Activated CD4-positive, CD25-positive, alpha-beta regulatory T cell (primary cell): ENCODE measurements at places on chromosomes 1 and 21.

- DNase-seq = no peak
Measured at GRCh38 chr1:76185207-76185606, 110.7 kb downstream of the ST6GALNAC3 start.

GRCh38 chr1:198575292-198575691 lies 34.8 kb upstream of the ATP6V1G3 start:
- no peak for DNase-seq

GRCh38 chr1:29499104-29499650 lies 262.9 kb downstream of the PTPRU start:
- no peak for DNase-seq

DNA sequence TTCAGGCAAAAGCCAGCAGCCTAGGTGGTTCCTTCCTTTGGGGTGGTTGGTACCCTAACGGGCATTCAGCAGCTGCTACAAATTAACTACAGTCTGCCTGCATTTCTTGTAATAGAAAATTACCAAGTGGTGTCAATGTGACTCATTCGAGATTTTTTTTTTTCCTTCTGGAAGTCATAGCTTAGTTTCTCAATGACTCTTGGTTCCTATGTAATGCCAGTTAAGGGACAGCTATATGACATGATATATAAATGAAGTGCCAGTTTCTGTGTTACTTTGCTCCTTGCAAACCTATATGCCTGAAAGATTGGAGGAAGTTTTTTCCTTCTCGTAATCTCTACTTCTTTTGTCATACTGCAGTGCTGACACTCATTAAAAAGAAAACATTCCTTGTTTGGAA lies 2.6 kb downstream of the MGST3 start:
- no peak for DNase-seq

DNA sequence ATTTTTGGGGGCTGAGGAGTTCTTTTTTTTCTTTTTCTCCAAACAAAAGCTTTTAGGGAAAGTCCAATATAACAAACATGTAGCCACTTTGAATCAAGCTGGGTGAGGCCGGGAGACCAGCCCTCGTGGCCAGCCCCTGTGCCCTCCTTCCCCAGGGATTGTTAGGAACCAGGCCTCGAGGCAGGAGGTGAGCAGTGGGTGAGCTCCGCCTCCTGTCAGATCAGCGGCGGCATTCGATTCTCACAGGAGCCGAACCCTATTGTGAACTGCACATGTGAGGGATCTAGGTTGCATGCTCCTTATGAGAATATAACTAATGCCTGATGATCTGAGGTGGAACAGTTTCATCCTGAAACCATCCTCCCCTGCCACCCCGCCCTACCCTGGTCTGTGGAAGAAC lies 41.8 kb upstream of the TTC22 start:
- no peak for DNase-seq

GRCh38 chr21:15894596-15894995 lies 164.8 kb downstream of the USP25 start:
- no peak for DNase-seq

GRCh38 chr1:25977801-25978200 lies 20.1 kb downstream of the PAFAH2 start:
- no peak for DNase-seq

GRCh38 chr1:93845538-93846205 lies 33.3 kb downstream of the DNTTIP2 start:
- DNase-seq = no peak

- DNase-seq = no peak
Measured at GRCh38 chr1:226351709-226352108, 42.7 kb upstream of the LIN9 start.

GRCh38 chr1:20423169-20423795 lies 62.7 kb downstream of the CAMK2N1 start:
- DNase-seq = no peak

- DNase-seq = no peak
Measured at GRCh38 chr1:54358503-54359168, 47.6 kb downstream of the SSBP3 start.

DNA sequence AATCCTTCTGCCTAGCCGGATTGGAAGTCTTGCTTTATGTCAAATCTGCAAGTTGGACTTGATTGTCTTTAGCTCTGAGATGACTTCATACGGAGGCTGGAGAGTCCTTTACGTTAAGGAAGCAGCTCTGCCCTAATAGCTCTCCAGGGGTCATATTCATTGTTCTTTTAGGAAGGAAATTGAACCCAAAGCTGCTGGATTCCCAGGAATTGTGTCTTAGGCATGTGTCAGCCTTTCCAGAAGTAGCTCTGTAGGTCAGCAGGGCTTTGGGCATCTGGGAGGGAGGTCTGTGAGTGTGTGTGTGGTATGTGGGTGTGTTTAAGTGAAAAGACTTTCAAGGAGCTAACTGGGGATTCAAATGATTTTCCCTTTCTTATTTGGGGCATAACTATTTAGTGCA lies 82.4 kb downstream of the ABCA4 start:
- no peak for DNase-seq

DNA sequence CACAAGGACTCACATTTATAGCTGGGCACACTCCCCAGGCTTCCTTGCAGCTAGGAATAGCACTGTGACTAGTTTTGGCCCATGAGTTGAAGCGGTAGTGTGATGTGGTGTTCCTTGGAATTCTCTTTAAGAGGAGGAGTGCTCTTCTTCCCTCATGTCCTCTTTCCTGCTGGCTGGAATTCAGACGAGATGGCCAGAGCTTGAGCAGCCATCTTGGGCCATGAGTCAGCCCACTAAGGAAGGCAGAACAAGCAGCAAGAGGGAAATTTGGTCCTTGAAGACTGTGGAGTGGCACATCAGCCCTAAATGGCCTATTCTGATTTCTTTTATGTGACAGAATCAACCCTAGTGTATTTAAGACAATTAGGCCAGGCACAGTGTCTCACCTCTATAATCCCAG lies 20.0 kb downstream of the HTR6 start:
- DNase-seq = no peak

GRCh38 chr1:42853116-42853884 lies 6.9 kb downstream of the ZNF691 start:
- DNase-seq = no peak

GRCh38 chr1:160465123-160465522 lies 57.9 kb downstream of the SLAMF6 start:
- DNase-seq = no peak

GRCh38 chr1:8409106-8409505 lies 91.2 kb downstream of the SLC45A1 start:
- DNase-seq = no peak

GRCh38 chr1:212712451-212713303 lies 13.0 kb upstream of the BATF3 start:
- no peak for DNase-seq

GRCh38 chr1:207402744-207403143 lies 51.4 kb upstream of the CR2 start:
- no peak for DNase-seq
